ENCODE measurements at places on chromosomes 7 and 10.
A peak's percentile ranks its signal among the peaks of the same experiment; 100 is the strongest.

GRCh38 chr10:47031211-47031900, 120.1 kb downstream of the PTPN20 start:
- DNase-seq: peak; percentile 18

DNA sequence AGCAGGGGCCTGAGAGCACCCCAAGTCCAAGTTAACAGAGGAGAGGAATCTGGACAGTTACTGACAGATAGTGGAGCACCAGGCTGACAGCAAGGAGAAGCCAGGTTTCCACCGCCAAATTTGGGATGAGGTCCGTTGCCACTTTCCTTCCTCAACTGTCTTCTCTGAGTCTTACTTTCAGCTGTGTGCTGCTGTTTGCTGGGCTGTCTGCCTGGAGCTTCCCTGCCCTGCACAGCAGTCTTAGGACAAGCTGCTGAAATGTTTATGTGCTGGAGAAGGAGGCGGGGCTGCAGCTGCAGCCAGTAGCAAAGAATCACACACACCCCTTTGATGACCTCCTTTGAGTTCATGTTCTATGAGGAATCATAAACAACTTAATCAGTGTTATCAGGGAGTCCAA, 17.4 kb upstream of the CYP3A7 start:
- DNase-seq: peak; percentile 81

DNA sequence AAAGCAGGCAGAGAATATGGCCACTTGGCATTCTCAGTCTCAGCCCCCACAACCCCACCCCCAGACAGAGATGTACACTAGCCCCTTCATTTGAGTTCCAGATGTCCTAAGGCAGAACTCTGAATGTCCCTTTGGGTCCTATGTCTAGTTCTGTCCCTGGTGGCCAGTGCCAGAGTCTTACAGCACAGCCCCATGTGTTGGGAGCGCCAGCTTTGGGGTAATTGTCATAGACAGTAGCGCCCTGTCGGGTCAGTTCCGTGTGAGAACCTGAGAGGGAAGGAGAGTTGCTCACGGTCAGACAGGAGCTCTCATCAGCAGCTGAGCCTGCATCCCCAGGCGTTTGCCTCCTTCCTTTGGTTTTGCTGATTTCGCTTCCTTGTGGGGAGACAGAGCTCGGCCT, 94.9 kb upstream of the INSYN2A start:
- DNase-seq: no peak

DNA sequence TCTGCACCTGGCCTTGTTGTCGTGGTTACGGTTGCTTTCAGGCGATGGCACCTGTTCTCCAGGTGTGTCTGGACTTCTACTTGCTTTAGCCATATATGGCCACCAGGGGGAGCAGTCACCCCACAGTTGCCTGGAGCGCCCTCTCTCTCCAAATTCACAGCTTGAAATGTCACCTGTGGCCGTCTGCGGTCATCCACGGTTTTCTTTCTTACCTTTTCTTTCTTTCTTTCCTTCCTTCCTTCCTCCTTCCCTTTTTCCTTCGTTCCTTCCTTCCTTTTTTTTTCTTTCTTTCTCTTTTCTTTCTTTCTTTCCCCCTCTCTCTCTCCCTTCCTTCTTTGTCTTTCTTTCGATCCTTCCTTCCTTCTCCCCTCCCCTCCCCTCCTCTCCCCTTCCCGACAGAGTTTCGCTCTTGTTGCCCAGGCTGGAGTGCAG, 150.5 kb upstream of the VKORC1L1 start:
- DNase-seq: peak; percentile 56

DNA sequence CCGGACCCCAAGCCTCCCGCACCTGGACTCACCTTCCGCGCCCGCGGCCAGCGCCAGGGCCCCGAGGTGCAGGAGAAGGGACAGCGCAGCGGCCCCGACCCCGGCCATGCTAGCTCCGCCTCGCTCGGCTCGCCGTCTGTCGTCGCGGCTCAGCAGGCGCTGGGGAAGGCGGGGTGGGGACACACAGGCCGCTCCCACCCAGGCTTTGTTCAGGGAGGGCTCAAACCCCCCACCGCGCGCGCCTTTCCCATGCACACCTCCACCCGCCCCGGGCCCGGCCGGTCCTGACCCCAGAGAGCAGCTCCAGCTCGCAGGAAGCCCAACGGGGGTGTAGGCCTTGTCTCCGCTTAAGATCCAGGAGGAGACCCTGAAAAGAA, at the start of gene KCP:
KCP (minus strand) TSS at position 141 of the 377 bp plus-strand sequence; CDS start at position 108, 33 bp downstream.
- DNase-seq: no peak

- DNase-seq: peak; percentile 54
These were observed 143.8 kb downstream of the TES start for GRCh38 chr7:116354171-116354545.

GRCh38 chr10:119342335-119342734, 135.0 kb downstream of the GRK5 start:
- no peak for DNase-seq

- DNase-seq: no peak
These were observed 55.7 kb upstream of the OGDHL start for GRCh38 chr10:49817845-49818244.

DNA sequence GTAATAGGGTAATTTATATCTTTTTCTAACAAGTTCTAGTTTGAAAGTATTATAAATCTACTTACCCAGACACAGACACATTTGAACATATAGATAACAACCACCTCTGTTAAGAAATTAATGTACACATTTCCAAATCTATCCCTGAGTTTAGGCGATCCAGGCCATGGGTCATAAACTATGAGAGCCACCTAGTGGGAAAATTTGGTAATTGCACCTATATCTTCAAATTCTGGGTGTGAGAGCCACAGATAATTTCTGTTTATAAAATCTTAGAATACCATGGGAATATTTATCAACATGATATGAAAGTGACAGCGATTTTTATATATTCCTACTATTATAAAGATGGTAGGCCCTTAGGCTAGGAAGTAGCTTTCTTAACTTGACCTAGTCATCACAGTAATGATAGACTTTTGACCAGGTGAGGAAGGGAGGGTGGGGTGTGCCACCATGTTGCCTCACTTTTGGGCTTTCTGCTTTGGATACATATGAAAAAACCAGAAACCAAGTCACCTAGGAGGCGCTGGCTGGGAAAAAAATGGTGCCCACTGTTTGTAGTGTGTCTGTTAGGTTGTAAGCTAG, 8.0 kb upstream of the EPHA1 start:
- peak; percentile 81 for DNase-seq

GRCh38 chr7:106954840-106955239, 89.7 kb upstream of the PRKAR2B start:
- DNase-seq: no peak

GRCh38 chr10:58546722-58547445, 34.2 kb downstream of the BICC1 start:
- no peak for DNase-seq
